Foreskin keratinocyte (primary cell): ENCODE measurements at places on chromosomes 3 and 15. TPM values are rescaled to one million over a fixed set of nuclear protein-coding genes. Genes with fewer than 3 reads are reported as not detected.
A peak's percentile ranks its signal among the peaks of the same experiment; 100 is the strongest.

DNA sequence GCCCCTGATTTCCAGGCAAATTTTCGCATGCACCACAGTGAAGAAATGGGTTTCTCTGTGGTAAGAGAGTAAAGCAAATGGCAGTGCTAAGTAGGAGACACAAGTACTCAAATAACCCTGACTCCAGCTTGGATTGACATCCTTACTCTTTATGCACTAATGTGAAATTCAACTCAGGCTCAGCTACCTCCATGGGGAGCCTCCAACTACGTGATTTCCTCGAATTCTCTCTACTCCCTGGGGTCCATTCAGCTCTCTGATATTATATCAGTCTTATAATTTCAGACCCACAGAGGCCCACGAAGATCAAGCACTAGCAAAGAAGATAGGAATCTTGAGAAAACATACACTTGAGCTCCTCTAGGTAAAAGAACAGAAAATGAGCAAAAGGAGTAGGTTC is 407.6 kb upstream of the CCDC54 start:
- DNase-seq, result no peak

GRCh38 chr3:138344754-138345153 is 3.6 kb upstream of the MRAS start:
- DNase-seq, result no peak

- no peak for DNase-seq
These were observed 3.1 kb upstream of the GPR15 start for GRCh38 chr3:98528474-98529346.

GRCh38 chr3:10366651-10367101 is 45.8 kb upstream of the SEC13 start:
- peak; percentile 95 for DNase-seq

GRCh38 chr15:91865950-91866349 is 12.4 kb downstream of the SLCO3A1 start:
- DNase-seq, result peak; percentile 56

GRCh38 chr3:133995264-133995663 is 34.5 kb downstream of the SLCO2A1 start:
- no peak for DNase-seq

GRCh38 chr3:151726016-151726415 is 7.7 kb upstream of the AADACL2 start:
- DNase-seq, result no peak

GRCh38 chr3:195143221-195143620 is 127.7 kb downstream of the XXYLT1 start:
- DNase-seq, result no peak

- DNase-seq, result no peak
These were observed 15.5 kb upstream of the MRPS22 start for GRCh38 chr3:139328356-139328755.

DNA sequence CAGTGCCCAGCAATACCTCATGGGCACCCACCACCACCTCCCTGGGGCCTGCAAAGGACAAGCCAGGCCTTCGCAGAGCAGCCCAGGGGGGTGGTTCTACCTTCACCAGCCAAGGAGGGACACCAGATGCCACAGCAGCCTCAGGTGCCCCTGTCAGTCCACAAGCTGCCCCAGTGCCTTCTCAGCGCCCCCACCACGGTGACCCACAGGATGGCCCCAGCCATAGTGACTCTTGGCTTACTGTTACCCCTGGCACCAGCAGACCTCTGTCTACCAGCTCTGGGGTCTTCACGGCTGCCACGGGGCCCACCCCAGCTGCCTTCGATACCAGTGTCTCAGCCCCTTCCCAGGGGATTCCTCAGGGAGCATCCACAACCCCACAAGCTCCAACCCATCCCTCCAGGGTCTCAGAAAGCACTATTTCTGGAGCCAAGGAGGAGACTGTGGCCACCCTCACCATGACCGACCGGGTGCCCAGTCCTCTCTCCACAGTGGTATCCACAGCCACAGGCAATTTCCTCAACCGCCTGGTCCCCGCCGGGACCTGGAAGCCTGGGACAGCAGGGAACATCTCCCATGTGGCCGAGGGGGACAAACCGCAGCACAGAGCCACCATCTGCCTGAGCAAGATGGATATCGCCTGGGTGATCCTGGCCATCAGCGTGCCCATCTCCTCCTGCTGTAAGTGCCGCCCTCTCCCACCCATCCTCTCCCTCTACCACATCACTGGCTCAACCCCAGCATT is 19.2 kb upstream of the BFSP2 start:
- no peak for DNase-seq

- peak; percentile 100 for DNase-seq
These were observed 64.8 kb upstream of the THSD4 start for GRCh38 chr15:71050461-71050860.

GRCh38 chr3:94619643-94620042 is 556.8 kb downstream of the NSUN3 start:
- no peak for DNase-seq

DNA sequence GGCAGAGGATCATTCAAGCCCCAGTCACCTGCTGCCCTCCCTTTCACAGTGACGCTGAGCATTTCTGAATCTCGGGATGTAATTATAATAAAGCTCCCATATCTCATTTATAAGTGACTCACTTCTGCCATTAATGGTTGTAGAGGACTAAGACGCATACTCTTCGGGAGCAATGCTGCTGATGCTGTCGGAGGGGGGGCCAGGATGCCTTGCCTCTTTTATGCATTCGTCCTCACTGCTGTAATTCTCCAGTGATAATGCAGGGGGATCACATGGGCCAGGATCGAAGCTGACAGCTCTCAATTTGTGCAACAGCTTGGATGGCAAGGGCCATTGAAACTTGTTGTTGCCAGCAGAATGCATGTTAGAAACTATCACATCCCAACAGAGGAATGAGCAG is 3.1 kb downstream of the HRH1 start:
- DNase-seq, result no peak

GRCh38 chr3:138914870-138915502 is 32.0 kb downstream of the FOXL2 start:
- DNase-seq, result no peak

- no peak for DNase-seq
These were observed 45.3 kb upstream of the FAM3D start for GRCh38 chr3:58711871-58712270.

GRCh38 chr15:72911626-72912025 is 128.1 kb upstream of the ADPGK start:
- DNase-seq, result no peak

DNA sequence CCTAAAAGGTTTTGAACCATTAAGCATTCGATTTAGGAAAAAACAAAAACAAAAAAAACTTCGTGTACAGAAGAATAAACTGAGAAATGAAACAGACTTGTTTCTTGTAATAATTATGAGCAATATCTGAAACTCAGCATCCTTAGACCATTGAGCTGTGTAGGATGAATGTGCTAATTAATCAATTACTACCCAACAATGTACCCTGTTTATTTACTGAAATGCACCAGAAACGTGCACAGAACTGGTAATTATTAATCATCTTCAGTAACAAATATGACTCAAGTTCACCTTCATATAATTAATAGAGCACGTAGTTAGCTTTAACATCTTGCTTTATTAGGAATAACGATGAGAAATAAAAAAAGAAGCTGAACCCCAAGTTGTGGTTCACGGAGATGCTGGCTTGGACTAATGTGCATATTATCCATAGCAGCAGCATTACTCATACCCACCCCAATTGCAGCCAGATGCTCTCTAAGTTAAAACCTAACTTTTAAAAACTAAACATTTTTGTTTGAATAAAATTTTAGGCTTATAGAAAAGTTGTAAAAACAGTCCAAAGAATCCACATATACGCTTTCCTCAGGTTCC is 10.2 kb upstream of the C15orf61 start:
- peak; percentile 28 for DNase-seq

GRCh38 chr3:16816048-16816780 is 68.5 kb upstream of the PLCL2 start:
- DNase-seq, result peak; percentile 8

GRCh38 chr3:40691452-40691861 is 166.7 kb downstream of the ZNF621 start:
- no peak for DNase-seq

Gene CHCHD4
- total RNA-seq, result 23.3 and 27.8 TPM in 2 replicates

Gene TGM5
- total RNA-seq, result not detected in 2 replicates

Gene SLC24A5
- total RNA-seq, result not detected in 2 replicates

Gene NR1I2
- total RNA-seq, result not detected in 2 replicates

Gene MAGEF1
- 18.4 and 19.1 TPM in 2 replicates for total RNA-seq

Gene XIRP1
- total RNA-seq, result not detected in 2 replicates

Gene CLN6
- 27.5 and 29.8 TPM in 2 replicates for total RNA-seq

Gene BMF
- 0.07 and 0.34 TPM in 2 replicates for total RNA-seq

Gene LRTM1
- total RNA-seq, result not detected in 2 replicates

Gene PRTG
- total RNA-seq, result not detected in 2 replicates

Gene PLA2G4D
- total RNA-seq, result 0.07 and 0.14 TPM in 2 replicates

Gene SLC9A9
- total RNA-seq, result 1.9 and 2.0 TPM in 2 replicates

Gene CTDSPL
- total RNA-seq, result 52.9 and 54.7 TPM in 2 replicates

Gene PTX3
- 0.32 TPM in 1 of 2 replicates, not detected in the other for total RNA-seq
